ENCODE measurements at places on chromosomes 5 and 9.

DNA sequence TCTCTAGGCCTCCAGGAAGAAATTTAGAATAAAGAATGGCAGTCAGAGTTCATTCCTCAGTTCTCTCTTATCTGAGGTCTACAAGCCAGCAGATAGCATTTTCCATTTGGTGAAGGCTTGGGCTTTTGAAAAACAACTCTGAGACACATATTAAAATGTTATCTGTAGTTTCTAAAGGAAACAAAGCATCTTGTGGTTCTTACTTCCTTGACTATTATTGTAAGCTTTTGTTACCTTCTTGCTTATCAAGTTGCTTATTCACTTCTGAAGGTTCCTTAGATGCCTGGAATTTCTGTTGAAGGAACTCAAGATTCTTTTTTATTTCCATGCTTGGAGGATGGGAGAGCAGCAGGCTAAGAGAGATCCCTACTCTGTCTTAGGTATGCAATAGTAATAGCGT is 79.2 kb upstream of the MRPS30 start:
- no peak for DNase-seq

DNA sequence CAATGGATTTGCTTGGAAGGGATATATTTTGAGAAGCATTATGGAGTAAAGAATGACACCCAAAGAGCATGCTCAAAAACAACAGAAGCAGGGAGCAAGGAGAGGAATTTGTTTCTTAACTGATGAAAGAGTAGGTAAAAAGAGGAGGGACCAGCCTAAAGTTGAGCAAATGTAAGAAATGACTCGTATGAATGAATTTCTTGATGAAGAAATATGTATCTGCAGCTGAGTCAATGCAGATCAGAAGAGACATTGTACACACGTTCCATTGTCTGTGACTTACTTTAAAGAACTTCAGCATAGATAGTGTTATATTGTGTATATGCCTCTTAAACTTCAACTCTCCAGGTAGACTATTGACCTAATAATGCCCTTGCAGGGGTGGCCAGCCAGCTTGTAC is 112.7 kb upstream of the NREP start:
- no peak for DNase-seq

DNA sequence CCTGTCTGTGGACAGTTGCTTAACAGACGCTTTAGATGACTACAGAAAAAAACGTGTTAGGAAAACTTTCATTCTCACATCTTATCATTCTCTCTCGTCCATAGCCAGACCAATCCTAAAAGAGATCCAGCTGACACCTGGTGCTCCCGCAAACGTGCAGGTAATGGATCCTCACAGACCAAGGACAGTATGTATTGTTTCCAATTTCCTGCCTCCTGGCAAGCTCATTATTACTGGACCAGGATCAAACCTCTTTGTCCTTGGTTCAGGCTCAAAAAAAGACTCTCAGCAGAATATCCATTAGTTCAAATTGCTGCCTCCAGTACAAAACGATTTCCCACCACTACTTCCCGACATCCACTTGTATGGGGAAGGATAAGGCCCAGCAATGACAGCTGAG is 62.4 kb downstream of the SERINC5 start:
- peak; percentile 34 for DNase-seq

DNA sequence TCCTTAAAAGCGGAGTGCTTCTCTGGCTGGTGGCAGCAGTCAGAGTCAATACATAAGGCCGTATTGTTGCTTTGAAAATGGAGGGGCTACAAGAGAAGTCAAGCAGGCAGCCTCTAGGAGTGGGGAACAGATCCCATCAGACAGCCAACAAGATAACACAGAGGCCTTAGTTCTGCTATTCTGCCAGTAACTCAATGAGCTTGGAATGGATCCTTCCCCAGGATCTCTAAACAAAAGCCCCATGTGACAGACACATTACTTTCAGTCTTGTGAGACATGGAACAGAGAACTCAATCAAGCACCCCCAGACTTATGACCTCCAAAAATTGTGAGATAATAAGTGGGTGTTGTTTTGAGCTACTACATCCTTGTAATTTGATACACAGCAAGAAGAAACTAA is 158.6 kb downstream of the RFX3 start:
- no peak for DNase-seq

DNA sequence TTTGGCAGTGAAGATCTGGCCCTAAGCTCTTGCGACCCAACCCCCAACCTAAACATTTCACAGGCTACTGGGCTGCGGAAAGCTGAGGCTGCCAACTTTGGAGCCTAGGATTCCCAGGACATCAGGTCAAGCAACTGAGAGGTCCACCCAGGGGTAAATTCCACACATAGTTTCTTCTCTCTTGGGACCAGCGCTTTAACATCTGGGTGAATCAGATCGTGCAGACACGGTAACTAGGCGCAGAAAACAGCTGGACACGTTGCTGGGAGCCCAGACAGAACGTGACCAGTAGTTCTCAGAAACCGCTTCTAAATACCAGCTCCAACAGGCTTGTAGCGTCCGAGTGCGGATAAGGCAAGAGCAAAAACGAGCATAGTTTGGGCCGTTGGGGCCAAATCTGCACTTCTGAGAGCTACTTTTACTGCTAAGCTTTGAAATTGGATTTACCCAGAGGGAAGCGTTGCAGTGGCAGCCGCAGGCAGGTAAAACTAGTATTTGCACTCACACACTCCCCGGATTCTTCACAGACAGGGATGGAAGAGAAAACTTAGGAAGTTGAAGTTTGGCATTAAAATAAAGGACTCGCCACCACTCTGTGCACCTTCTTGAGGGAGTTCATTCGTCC is 11.8 kb downstream of the ITGA1 start:
- DNase-seq: peak; percentile 36

- DNase-seq: no peak
Observed at GRCh38 chr5:38905516-38905915, 59.7 kb downstream of the OSMR start.

- DNase-seq: no peak
Observed at GRCh38 chr5:176169393-176170063, 68.7 kb upstream of the SIMC1 start.

DNA sequence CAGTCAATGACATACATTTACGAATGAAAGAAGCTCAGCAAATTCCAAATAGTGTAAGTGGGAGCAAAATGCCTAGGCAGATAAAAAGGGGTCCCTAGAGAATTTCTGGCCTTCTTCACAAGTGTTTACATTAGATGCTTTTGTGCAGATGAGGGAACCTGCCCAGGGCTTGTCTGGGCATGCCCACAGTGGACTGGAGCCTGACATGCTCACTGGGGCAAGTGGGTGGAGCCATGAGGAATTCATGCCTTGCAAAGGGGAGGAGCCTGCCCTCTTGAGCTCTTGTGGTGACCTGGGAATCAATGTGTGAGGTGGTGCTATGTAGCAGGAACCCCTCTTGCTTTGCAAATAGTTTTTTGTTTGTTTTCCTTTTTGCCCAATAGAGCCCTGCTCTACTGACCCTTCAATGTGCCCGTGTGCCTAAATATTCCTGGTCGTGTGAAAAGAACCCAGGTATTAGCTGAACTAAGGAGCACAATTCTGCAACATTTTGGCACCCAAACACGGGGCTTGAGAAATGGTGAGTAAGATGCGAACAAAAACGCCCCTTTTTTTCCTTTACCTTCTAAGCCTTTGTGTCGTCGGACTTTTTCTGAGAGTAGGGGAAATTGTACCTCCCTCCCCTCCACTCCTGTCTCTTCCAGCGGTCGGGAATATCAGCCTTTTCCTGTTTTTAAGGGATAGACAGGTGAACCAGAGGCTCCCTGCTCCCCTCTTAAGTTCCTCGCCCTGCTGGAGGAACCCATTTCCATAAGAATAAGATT is 433.8 kb upstream of the CDH9 start:
- DNase-seq: no peak

GRCh38 chr9:98288881-98289280 is 33.4 kb upstream of the TBC1D2 start:
- DNase-seq: no peak

DNA sequence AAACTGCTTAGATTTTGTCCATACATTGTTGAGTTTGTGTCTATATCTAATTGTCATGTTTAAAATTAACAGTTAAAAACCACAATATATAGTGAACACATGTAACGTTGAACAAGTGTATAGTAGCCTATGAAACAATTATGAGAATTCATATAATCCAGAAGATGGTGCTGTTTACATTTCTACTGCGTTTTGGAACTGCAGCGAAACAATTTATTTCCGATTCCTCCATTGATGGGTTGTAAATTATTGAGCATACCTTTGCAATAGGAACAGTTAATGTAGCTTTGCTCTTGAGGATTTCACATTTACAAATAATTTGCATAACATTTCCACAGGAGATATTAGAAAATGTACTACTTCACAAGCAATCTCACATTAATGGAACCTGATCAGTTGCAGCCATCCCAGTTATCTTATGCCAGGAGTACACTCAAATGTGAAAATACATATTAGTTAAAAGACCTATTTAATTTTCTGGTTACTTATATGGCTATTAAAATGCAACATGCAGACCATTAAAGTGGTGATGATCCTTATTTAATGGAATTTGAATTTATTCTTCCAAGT is 411.8 kb downstream of the CDH10 start:
- no peak for DNase-seq

GRCh38 chr5:65078331-65078730 is 309.6 kb downstream of the CWC27 start:
- no peak for DNase-seq

DNA sequence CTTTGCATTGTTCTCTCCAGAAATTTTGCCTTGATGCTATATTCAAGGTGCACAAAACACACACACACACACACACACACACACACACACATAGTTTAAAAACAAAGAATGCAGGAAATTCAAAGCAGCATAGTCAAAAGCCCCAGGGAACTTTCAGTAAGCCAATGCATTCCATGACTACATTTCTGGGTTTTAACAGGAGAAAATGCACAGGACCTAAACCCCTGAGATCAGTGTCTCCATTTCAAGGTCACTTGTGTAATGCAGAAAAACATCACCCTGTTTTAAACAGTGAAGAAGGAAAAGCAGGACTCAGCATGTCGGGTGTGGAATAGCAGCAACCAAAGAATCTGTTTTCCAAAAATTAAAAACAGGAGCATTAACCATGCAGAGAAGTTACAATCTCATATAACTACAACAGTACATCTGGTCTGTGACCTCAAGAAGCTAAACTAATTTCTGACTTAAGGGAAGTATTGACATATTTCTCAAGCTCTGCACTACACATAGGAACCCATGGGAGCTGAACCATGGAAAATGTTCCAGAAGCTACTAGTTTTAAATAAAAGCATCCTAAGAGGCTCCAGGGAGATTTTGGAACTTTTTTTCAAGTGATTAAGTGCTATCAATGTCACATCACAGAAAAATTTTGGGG is 296.7 kb downstream of the HINT1 start:
- DNase-seq: no peak

DNA sequence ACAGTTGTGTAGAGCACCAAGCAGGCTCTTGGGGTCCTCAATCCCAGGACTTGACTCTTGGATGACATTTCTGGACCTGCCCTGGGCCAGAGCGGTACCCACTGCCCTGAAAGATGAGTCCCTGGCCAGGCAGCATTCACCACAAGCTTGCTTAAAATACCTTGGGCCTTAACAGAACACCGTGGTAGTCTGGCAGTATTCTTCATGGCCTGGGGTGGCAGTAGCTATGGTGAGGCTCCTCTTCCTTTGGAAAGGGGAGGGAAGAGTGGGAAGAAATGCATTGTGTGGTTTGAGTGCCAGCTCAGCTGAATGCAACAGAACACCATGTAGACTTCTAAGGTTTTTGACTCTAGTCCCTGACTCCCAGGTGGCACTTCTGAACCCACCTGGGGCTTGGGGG is 29.4 kb upstream of the IRGM start:
- DNase-seq: no peak

DNA sequence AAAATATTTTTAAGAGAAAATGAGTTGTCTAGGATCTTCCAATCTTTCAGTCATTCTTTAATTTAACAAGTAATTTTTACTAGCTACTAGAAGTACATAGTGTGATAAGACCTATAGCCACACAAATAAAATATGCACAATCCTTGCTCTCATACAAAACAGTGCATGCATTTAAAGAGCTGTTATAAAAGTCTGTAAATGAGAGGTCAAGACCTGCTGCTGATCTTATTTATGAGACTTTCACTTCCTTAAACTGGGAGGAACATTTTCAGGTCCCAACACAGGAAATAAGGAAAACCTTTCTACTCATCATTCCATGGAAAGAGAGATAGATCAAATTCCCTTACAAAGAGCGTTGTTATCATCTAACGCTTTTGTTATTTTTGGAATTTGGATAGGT is 54.2 kb upstream of the PAM start:
- no peak for DNase-seq

- no peak for DNase-seq
Observed at GRCh38 chr9:13963005-13963653, 350.8 kb downstream of the NFIB start.

DNA sequence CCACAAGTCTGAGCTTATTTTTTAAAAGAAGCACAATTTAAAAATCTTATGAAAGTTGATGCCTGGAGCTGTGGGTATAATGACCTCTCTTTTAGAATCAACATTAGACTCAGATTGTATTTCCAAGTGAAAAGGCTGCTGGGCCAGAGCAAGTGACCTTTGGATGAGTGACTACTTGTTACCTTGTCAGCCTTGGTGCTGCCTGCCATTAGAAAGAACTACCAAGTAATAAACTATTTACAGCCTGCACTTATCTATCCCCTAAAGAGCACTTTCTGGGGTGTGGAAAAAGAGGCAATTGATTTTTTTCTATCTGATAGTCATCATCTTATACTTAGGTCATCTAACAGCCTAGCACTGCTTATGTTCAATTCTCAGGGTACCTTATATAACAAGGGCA is 134.9 kb upstream of the FBXL17 start:
- no peak for DNase-seq

- peak; percentile 17 for DNase-seq
Observed at GRCh38 chr9:124928116-124928515, 12.8 kb downstream of the GOLGA1 start.

Measured in NCI-H2029 (cell line).